Common myeloid progenitor, CD34-positive (primary cell): ENCODE measurements at places on chromosomes 11 and 22.

GRCh38 chr22:37430941-37431340, 3.7 kb upstream of the ELFN2 start:
- no peak for DNase-seq

DNA sequence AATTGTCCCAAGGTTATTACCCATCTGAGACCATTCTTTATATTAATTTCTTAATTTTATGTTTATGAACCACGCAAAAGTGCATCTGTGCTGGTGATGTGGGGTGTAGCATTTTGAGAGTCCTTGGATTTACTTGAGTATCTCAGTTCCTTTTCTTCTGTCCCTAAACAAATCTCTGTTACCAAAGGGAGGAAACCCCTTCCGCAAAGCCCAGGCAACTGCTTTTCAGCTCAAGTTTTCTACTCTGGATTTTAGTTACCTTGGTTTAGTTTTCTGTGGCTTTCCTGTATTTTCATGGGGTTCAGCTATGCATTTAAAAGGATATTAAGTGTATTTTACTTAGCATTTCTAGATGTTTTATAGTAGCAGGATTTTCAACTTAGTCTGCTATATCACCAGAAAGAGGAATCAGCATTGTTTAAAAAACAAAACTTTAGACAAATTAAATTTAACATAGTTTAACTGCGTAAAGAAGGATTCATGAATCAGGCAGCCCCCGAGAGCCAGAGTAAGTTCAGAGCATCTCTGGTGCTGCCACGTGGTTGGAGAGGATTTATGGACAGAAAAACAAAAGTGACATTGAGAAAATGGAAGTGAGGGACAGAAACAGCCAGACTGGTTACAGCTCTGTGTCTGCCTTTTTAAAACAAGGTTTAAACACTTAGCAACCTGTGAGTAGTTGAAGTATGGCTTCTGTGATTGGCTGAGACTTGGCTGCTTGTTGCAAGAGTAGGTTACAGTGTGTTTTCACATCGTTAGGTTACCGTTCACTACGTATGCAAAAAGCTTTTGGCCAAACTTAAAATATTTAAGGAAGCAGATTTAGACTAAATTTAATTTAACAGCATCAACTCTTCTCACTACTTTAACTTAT, 9.6 kb downstream of the ADM start:
- peak; percentile 80 for DNase-seq

DNA sequence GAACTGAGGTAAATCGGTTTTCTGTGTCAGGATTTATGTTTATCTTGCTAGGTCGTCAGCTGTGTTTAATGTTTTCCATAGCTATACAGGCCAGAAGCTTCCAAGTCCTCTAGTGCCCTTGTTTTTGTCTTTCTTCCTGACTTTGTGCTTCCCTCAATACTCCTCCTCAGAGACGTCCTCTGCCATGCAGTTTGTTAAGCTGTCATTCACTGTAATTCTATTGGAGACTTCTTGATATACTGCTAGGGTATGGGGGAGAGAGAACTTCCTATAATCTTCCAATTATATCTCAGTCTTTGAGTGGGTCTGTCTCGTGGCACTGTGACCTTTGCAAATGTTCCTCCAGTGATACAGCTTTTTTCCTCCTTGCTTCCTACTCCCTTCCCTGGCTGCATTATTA, 327.3 kb upstream of the ANO5 start:
- DNase-seq, result no peak

- DNase-seq, result peak; percentile 36
These were observed 2.2 kb upstream of the NEFH start for GRCh38 chr22:29477723-29478318.

DNA sequence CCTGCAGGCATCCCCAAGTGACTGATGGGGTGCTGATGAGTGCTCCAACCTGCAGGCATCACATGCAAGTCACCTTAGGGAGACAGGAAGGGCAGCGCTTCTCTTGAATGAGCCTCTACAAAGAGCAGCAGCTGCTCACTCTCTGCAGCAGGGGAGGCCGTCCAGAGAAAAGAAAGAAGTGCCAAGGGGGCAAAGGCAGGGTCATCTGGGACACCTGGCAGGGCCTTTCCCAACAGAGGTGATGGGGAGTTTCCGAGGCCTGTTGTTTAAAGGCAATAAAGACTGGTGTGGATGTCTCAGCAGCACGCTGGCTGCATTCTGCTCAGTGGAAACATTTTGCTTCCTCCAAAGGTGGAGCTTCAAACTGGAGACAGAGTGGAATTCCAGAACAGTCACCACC, 113.7 kb downstream of the ETS1 start:
- DNase-seq, result no peak

GRCh38 chr11:122690384-122690783, 34.9 kb downstream of the UBASH3B start:
- no peak for DNase-seq

DNA sequence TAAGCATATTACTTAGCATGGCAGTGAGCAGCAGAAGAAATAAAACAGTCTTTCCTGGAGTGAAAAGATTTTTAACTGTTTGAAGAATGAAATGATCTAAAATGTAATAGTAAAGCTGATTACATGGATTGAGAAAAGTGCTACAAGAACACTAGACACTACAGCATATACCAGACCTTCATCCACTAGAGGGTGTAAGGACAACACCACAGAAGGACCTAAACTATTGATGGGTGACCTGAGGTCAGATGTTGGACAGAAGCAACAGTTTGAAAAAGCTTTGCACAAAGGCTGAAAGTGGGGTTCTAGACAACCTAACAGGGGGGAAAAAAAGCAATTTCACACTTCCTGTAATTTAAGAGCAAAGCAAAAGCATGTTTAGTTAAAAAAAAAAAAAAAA, 97.7 kb downstream of the RBFOX2 start:
- peak; percentile 74 for DNase-seq

DNA sequence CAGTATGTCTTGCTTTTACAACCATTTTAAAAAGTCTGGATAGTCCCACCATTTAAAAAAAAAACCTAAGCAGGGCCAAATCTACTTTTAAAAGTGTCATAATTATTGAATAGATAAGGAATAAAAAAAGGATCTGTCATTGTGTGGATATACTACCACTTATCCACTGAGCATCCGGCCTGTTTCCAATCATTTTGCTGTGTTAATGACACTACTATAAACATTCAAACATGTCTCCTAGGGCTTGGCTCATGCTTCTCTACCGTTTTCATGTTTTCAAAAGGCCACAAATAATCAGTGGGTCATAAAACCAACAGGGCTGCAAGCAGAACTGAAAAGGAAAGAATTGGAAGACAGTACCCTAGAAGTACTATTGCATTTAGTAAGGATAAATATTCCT, 12.5 kb upstream of the C22orf39 start:
- DNase-seq, result no peak

DNA sequence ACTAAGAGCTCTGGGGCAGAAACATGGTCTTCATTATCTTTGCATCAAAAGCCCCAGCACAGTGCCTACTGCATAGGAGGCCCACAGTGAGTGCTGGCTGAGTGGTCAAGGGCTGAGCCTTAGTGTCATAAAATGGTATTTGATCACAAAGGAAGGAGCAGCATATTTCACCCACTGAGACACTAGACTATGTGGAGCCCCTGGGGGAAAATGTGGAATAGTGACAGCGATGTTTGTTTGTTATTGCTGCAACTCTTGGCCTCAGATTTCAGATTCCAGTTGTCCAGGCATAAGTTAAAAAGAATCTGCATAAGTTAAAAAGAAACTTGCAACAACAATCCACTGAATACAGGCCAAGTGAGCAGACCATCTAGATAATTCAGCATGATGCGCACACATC, 7.0 kb downstream of the KIRREL3 start:
- DNase-seq, result no peak

GRCh38 chr11:57798905-57799559, 37.4 kb downstream of the CTNND1 start:
- peak; percentile 29 for DNase-seq
